ENCODE measurements at places on chromosomes 12 and 14.

DNA sequence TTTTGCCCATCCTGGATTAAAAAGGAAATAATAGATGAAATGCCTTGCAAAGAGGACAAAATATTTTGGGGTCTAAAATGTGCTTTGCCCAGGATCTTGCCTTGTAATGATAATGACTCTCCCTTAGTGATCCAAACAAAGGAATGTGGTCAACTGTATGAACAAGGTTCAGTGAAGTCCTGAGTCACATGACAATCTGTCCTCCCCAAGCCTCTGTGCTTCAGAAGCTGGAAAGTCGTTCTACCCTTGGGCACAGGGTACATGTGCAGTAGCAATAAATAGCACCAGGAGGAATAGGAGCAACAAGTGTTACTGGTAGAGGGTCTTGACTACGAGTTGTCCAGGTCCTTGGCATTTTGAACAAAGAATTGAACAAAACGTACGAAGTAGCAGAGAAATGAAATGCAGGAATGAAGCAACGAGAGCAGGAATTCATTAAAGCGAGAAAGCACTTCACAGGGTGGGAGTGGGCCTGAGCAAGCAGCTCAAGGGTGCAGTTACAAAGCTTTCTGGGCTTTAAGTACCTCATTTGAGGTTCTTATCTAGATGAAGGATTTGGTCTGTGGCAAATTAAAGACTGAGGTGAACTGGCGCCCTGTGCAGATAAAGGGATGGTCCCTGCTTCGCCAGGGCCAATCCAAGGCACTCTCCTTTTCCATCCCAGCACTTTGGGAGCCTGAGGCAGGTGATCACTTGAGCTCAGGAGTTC, 65.8 kb downstream of the RESF1 start:
- DNase-seq = no peak

DNA sequence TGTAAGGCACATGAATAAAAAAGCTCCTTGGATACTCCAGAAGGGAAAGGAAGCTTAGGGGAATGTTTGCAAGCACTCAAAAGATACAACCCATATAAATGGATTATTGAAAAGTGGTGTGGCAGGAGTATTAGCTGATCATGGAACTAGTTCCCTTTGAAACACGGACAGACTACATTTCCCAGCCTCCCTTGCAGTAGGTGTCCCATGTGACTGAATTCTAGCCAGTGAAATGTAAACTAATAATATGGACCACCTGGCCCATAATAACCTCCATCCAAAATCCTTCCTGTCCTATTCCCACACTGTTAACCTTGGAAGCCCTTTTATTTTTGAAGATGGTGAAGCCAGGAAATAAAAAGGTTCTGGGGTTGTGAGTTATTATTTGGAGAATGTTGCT, 242.3 kb downstream of the SUDS3 start:
- DNase-seq = no peak

GRCh38 chr12:83016218-83016835, 329.6 kb downstream of the TMTC2 start:
- DNase-seq = peak; percentile 55

GRCh38 chr12:56628671-56629458, 1.3 kb downstream of the BAZ2A start:
- DNase-seq = peak; percentile 58

- DNase-seq = no peak
Observed at GRCh38 chr14:94048691-94049624, 22.8 kb downstream of the OTUB2 start.

DNA sequence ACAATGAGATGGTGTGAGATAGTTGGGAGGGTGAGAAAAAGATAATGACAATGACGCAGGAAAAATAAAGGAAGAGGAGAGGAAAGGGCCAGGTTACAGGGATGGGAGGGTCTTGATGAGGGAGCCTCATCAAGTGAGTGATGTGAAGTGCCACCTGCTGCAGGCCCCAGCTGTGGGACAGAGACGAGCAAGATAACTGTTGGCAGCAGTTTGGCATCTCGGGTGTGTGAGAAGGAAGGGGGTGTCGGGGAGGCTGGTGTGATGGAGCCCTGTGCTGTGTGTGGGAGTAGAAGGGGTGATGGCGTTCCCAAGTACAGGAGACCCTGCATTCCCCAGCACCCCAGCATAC, 11.4 kb upstream of the TAC3 start:
- DNase-seq = no peak

DNA sequence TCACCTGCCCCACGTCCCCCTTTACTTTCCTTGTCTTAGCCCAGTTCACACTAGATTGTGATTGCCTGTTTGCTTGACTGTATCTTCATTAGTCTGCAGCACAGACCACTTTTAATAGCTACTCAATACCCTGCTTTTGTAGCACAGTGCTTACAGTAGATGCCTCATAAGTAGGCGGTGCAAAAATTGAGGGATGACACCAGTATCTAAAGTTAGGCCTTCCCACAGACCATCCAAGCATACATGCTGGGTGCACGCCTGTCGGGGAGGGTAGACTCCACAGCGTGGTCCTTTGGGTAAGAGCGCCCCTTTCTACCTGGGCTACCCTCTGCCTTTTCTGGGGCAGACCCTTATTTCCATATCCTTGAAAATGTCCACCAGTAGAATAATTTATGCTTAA, 140.8 kb downstream of the GCH1 start:
- no peak for DNase-seq

- DNase-seq = no peak
Observed at GRCh38 chr12:1348606-1349005, 245.8 kb downstream of the FBXL14 start.

- DNase-seq = no peak
Observed at GRCh38 chr12:45648070-45648469, 81.4 kb upstream of the ARID2 start.

DNA sequence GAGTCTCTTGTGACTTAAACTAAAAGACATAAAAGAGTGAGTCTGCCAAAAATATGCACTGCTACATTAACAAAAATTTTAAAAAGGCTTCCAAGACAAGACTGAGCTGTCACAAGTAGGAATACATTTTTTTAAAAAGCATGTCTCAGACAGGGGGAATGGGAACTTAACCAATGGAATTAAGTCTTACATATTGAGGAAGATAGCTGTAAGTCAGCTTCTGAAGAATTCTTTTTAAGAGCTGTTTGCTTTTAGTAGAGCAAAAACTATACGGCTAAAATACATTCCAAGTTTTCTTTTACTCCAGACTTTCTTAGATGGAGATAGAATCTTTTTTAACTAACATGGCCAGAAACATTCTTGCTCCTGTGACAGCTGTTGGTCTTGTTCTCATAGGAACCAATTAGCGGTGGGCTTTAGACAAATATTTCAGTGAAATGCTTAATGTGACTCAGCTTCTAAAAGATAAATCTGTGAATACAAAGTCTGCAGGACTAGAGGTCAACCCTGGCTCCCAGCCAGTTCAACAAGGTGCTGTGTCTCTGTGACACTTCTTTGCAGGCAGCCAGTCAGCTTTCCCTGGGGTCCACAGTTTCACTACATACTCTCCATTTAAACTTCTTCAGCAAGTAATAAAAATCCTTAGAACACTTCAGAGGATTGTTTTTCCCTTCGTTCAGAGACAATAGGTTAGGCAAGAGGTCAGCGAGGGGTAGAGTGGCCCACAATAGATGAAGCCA, 187.6 kb downstream of the NAV3 start:
- no peak for DNase-seq

- no peak for DNase-seq
Observed at GRCh38 chr12:55723516-55724225, 3.5 kb downstream of the RDH5 start.

GRCh38 chr12:107296681-107297089, 203.3 kb upstream of the CRY1 start:
- DNase-seq = no peak

- no peak for DNase-seq
Observed at GRCh38 chr12:45849289-45849688, 119.8 kb downstream of the ARID2 start.

DNA sequence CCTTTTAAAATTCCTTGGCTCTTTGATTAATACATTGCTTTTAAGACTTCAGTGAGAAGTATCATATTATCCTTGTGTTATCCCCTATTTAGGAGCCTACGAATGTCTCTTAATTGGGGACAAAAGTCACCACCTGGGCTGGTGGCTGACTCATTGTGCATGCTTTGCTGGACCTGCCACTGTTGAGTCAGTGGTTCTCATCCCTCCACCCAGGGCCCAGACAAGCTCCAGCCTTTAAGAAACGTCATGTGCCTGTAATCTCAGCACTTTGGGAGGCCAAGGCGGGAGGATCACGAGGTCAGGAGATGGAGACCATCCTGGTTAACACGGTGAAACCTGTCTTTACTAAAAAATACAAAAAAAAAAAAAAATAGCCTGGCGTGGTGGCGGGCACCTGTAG, 57.9 kb downstream of the OTX2 start:
- no peak for DNase-seq

- DNase-seq = peak; percentile 43
Observed at GRCh38 chr12:20426191-20426590, 57.9 kb downstream of the PDE3A start.

DNA sequence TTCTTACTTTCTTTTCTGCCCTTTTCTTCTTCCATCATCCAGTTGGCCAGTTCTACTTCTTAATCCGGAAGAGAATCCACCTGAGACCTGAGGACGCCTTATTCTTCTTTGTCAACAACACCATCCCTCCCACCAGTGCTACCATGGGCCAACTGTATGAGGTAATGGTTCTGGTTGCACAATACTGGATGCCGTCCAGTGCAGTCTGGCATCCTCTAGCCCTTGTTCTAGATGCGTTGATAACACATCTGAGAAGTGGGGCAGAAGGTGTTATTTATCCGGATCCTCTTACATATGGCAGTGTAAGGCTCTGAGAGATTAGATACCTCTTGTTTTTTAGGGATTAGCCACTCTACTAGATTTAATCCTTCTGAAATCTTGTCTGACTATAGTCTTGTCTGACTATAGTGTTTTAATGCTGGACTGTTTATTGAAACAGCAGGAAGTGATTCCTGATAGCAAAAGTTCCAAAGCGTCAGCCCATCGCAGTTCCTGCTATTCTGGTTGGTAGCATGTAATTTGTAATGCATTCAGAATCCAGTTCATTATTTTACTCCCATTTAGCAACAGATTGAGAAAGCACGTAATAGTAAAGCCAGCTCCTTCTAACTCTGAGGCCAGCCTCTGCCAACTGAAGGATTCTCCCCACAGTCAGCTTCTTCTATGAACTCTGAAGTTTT, 7.9 kb downstream of the GABARAPL1 start:
- DNase-seq = peak; percentile 69

GRCh38 chr12:104352106-104352713, 48.7 kb downstream of the EID3 start:
- no peak for DNase-seq

- DNase-seq = no peak
Observed at GRCh38 chr12:47944685-47945340, 18.6 kb upstream of the TMEM106C start.

- DNase-seq = no peak
Observed at GRCh38 chr14:50786751-50787464, 44.1 kb downstream of the NIN start.

DNA sequence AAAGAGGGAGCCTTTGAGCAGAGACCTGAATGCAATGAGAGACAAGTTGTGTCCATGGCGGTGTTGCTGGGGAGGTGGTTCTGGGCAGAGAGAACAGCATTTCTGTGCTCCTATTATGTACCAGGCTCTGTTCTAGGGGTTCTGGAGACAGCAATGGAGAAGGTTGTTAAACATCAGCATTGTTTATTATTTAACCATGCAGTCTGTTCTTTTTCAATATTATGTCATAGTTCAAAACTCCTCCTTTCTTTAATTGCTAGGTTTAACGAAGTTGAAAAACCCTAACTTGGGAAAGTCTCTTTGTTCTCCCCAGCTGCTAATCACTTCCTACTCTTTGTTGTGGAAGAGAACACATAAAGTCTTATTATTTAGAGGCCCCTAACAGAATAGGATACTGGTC, 279.3 kb downstream of the RAD51B start:
- DNase-seq = no peak

GRCh38 chr14:71103662-71104484, 196.6 kb downstream of the PCNX1 start:
- DNase-seq = peak; percentile 67

DNA sequence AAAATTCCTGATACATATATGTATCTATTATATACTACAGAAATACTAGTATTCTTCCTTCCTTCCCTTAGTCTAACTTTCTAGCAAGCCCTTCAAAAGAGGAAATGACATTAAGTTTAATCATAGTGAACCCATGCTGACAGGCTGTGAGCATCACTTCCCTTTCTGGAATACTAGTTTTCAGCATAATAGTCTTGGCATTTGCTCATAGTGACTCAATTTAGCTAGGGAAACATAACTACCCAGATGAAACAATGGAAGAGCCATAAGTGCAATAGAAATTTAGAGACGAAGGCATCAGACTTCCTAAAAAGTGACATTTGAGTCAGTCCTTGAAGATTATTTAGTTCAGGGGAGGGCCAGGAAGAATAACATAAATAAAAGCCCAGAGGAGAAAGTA, 184.5 kb upstream of the CRY1 start:
- peak; percentile 29 for DNase-seq

- DNase-seq = no peak
Observed at GRCh38 chr12:29702972-29703371, 80.8 kb downstream of the TMTC1 start.

- DNase-seq = peak; percentile 25
Observed at GRCh38 chr12:27866373-27867101, 86.5 kb upstream of the MANSC4 start.

DNA sequence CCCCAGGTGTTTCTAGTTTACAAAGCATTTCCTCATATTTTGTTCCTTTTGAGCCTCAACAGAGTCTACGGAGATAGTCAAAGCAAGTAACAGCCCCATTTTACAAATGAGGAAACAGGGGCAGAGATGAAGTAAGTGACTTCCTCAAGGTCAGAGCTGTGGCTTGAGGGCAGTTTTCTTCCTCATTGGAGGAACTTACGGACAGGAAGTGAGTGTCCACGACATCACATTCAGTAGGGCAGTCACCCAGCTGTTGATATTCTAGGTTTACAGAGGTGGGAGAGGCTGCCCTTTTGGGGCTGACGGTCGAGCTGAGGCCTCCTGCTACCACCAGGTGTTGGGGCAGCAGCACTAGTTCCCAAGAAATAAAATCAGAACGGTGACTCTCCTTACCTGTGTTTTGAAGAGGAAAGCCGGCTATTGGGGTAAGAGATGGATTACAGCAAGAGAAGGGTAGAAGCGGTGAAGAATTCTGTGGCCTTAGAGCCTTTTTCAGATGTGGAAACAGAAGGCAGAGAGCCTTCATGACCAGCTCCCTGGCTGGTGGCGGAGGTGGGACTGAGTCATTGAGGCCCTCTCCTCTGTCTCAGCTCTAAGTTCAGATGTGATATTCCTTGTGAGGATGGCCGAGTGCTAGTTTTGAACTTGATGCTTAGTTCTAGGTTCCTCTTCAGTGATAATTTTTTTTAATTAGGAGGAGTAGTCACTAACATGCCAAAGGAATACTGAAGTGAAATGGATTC, 41.7 kb downstream of the SUSD6 start:
- DNase-seq = no peak

DNA sequence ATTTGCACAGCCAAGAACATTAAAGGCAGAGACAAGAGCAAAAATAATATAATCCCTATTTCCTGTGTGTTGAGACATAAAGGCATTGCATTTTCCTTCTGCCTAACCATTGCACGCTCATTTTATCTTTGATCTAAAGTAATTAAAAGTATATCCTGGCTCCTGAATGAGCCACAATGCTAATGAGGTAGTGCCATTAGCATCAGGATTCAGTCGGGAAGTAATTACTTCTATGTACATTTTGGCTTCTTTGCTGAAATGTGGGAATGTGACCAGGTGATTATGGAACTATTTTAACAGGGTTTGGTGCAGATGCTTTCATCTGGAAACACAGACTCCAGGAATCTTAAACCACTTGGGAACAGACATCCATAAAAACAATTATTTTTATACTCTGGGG, 77.4 kb downstream of the TMTC1 start:
- no peak for DNase-seq
